Posterior vena cava (tissue), 2 donors: ENCODE measurements at places on chromosomes 7 and 10. TPM values are rescaled to one million over a fixed set of nuclear protein-coding genes. Genes with fewer than 3 reads are reported as not detected.

Gene CYP3A7
- not detected for total RNA-seq

Gene CDH23
- 43.0 TPM for total RNA-seq

Gene HGF
- total RNA-seq: 18.8 TPM

Gene NUTM2A
- total RNA-seq: 0.46 TPM

Gene LIPF
- total RNA-seq: not detected

Gene TEX36
- not detected for total RNA-seq

Gene SPDYE8
- not detected for total RNA-seq

Gene GPRIN2
- not detected for total RNA-seq

Gene CREM
- total RNA-seq: 43.7 TPM

Gene PDE6C
- total RNA-seq: not detected

DNA sequence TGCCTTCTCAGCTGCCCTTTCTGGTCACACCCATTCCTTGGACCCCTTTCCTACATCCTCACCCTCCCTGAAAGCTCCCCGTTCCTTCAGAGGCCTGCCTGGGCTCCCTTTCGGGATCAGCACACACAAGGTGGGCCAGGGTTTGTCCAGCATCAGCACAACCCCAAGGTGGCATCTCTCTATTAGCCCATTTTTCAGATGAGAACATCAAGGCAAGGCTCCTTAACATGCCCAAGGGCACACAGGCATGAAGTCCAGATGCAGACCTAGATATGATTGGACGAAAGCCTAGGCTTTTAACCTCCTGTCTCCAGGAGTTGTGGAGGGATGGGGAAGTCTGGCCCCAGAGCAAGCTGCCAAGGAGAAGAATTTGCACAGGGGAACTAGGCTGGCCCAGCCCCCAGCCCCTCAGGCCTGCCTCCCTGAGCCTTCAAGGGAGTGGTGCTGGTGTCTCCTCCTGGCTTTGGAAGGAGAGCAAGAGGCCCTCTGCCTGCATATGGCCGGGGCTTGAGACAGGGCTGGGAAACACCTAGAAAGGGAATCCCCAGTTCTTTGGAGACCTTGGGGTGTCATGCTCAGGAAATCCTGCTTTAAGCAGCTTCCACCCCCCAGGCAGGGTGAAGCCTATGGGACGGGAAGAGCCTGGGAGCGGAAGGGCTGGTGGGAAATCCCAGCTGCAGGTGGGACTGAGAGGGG is 9.0 kb upstream of the VSIR start:
- no peak for DNase-seq

- DNase-seq: no peak
Observed at GRCh38 chr10:83182076-83182475, 957.2 kb upstream of the GHITM start.

- no peak for DNase-seq
Observed at GRCh38 chr7:1645071-1645409, 25.0 kb upstream of the ELFN1 start.

- no peak for DNase-seq
Observed at GRCh38 chr10:95097805-95098204, 28.5 kb upstream of the CYP2C8 start.

- no peak for DNase-seq
Observed at GRCh38 chr7:40586197-40586596, 451.4 kb downstream of the SUGCT start.

DNA sequence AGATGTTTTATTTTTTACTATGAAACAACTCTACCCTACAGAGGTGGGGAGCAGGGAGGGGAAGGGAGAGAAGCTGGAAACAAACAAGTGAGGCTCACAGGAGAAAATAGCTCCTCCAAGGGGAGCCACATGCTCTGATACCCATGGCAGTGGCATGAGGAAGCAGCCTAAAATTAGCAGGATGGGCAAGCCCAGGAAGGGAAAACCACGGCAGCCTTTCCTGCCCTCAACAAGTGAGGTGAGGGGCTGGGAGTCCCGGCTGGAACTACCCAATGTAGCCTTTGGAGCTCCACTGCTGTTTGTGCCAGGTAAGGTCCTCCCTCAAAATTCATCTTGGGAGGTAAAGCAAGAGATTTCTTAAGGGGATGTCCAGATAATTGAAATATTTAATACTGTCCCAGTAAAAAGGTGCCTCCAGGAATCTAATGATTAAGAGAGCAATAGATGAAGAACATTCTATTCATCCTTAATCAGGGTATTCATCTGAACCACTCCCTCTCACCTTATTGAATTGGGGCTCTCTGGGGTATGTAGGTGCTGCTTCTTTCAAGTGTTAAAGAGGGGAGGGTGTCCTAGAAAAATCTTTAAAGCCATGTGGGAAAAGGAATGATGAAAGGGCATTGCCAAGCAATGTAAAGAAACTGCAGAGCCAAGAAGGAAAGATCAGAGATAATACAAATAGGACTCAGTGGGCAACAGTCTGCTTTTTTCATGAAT is 12.8 kb upstream of the HERC4 start:
- DNase-seq: no peak

GRCh38 chr7:157516911-157517781 is 180.3 kb downstream of the DNAJB6 start:
- peak; percentile 68 for DNase-seq

GRCh38 chr7:14013898-14014297 is 24.4 kb upstream of the ETV1 start:
- DNase-seq: no peak

DNA sequence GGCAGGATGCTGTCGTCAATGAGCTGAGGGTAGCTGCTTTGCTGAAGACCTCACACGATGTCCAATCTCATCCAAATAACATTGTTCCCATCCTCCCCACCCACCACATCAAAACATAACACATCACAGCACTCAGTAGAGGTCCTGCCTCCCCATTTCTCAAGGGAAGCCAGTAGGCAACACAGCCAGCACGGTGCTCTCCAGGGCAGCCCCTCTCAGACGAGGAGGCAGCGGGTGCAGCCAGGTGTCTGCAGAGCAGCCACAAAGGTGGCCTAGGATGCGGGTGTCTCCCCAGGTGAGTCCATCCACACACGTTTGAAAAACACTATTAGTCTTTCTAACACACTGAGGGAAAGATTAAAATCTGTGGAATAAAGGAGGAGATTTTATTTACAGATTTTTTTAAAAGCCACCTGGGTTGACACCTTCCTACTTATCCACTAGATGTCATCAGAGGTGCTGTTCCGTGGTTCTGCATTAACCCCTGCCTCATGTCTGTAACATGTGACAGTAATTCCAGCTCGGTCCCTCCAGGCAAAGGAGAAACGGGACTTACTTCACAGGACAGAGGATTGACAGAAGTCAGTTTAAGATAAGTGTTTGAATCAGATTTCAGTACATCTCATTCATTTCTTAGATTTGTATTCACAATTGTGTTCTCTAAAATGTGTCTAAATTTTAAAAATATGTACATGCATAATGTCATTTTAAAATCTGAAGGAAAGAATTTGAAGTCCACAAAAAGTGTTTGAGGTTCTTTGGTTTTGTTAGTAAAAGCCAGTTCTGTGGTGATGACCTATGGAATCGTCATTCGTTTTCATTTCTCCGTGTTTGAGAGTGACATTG is 68.0 kb downstream of the LANCL2 start:
- DNase-seq: no peak

- no peak for DNase-seq
Observed at GRCh38 chr10:56258378-56258777, 102.7 kb downstream of the ZWINT start.

- no peak for DNase-seq
Observed at GRCh38 chr7:105151152-105151551, 137.1 kb downstream of the KMT2E start.

GRCh38 chr10:51800725-51801424 is 101.5 kb upstream of the CSTF2T start:
- no peak for DNase-seq

DNA sequence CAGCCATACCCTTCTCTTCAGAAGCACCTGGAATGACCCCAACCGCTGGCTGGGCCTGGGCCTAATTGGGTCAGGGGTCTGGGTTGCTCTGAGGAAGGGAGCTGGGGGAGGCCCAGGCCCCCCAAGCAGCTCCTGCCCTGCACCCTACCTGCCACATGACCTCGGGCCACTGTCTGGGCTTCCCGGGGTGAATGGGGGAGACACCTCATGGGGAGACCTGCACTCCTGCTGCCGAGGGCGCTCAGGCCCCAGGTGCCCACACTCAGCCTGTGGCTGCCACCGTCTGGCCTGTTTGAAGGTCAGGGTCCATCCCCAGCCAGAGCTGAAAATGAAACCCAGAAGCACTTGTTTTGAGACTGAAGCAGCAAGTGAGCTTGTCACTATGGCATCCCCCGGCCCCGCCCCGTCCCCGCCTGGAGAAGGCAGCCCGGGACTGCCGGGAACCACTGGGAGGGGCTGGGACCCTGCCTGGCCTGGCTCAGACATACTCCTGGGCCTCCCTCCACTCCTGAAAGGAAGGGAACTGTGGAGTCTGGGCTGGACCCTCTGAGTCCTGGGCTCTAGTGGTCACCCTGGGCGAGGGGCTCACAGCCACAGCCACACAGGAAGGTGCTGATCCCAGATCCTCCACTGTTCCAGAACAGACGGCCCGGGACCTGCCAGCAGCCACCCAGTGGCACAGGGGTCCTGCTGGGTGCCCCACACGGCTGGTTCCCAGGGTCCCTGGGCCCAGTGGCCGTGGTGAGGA is 7.4 kb upstream of the MICALL2 start:
- peak; percentile 96 for DNase-seq

DNA sequence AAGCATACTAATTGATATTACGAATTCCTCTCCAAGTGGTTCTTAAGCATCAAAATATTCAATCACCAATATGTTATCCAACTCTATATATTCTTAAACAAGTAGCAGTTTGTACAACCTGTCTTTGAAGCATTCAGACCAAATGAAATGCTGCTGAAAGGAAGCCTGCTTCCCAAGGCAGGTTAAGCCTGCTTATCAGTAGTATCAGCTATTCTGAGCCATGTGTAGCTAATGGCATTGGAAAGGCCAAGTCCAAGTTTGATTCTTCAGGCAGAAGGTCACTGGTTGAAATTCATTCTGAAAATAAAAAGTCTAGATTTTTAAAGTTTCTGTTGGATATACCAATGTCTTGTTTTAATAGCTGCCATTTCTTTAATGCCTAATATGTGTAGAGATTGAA is 328.7 kb downstream of the LHFPL3 start:
- DNase-seq: no peak

DNA sequence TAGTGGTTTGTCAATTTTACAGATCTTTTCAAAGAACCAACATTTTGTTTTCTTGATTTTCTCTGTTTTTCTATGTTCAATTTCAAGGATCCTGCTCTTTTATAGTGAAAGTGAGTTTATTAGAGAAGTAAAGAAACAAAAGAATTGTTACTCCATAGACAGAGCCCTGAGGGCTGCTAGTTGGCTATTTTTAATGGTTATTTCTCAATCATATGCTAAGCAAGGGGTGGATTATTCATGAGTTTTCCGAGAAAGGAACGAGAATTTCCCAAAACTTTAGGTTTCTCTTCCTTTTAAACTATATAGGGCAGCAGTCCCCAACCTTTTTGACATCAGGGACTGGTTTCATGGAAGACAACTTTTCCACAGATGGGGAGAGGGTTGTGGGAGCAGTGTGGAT is 165.0 kb downstream of the CCSER2 start:
- DNase-seq: no peak

- no peak for DNase-seq
Observed at GRCh38 chr10:125611756-125612155, 71.2 kb downstream of the TEX36 start.

DNA sequence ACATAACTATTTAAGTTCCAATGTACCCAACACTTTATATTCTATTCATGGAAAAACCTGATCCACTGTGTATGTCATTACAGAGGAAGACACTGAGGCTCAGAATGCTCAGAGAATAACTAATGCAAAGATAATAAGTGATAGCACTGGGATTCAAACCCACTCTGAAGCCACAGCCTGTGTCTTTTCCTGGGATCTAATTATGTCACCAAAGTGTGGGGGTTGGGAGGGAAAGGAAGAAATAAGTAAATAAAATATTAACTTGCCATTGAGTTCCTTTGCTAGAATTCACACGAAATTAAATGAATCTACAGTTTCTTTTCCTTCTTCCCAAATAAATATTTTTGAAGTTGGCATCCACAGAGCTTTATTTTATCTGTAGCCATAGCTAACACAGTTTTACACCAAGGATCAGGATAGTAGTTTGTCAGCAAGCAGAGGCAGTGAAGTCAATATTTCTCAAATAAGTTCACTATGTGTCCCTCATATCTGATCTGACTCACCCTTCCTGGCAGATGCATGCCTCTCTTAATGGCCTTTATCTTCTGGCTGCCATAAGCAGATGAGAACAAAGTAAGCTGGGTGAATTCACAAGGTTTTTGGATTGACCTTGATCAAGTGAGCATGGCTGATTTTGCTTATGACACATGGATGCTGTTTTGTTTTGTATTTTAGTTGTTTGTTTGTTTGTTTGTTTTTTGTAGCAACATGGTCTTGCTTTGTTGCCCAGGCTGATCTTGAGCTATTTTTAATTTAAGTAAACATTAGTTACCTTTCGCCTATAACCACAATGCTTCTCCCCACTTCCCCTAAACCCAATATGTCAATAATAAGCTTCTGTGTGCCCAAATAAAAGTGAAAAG is 6.3 kb downstream of the RAPGEF5 start:
- no peak for DNase-seq
